NCI-H1930 (cell line): ENCODE measurements at places on chromosomes 7 and 10.

DNA sequence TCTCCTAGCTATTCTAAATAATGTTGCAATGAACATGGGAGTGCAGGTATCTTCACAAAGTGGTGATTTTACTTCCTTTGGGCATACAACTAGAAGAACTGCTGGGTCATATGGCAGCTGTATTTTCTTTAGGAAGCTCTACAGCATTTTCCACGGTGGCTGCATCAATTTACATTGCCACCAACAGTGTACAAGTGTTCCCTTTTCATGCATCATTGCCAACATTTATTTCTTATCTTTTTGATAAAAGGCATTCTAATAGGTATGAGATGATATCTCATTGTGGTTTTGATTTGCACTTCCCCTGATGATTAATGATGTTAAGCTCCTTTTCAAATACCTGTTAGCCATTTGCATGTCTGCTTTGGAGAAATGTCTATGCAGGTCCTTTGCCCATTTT is 52.6 kb downstream of the NT5C2 start:
- DNase-seq = no peak

DNA sequence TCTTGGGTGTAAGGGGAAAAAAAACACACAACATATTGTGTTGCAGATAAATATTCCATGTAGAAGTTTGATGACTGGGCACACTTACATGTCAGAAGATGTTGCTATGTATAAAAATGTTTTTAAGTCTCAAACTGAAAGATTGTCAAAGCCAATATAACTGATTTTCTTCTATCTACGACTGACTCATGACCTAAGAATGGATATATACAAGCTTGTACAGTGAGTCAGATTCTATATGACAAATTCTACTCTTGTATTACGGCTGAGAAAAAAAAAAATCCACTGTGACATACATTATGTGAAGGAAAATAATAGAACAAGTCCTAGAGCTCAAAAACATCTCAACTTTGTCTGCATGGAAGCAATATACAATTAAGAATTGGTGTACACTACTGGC is 343.0 kb upstream of the PCDH15 start:
- DNase-seq = no peak

DNA sequence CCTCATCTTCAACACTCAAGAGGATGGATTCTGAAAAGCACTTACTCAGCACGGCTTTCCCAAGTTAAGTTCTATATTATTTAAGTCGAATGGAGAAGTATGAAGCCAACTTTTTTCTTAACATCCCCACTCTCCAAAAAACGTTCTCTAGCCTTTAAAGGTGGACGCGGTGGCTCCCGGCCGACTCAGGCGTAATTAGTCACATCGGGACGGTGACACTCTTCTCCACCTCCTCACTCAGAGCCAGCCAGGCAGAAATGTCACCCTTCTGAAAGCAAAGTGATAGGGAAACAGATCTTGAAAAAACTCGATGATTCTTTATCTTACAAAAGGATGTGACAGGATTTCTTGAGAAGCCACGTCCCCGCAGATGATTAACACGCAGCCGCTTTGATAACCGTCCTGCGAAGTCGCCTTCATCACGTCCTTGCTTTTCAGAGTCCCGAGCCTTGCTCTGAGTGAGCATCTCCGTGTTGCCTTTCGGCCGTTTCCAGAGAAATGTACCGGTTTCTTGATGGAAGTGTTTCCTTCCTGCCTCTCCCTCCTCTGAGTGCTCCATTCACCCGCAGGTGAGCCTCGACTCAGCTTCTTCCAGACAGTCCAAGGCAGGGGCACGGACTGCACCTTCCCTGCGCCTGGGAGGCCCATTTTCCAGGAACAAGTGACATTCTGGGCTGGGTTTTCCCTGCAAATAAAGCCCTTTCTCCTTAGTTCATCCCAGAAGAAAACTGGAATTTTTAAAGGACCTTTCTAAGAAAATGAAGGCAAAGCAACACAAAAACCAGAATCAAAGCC is 314.8 kb downstream of the DNAJB6 start:
- DNase-seq = no peak

- no peak for DNase-seq
Measured at GRCh38 chr7:70668606-70669358, 463.2 kb upstream of the GALNT17 start.

DNA sequence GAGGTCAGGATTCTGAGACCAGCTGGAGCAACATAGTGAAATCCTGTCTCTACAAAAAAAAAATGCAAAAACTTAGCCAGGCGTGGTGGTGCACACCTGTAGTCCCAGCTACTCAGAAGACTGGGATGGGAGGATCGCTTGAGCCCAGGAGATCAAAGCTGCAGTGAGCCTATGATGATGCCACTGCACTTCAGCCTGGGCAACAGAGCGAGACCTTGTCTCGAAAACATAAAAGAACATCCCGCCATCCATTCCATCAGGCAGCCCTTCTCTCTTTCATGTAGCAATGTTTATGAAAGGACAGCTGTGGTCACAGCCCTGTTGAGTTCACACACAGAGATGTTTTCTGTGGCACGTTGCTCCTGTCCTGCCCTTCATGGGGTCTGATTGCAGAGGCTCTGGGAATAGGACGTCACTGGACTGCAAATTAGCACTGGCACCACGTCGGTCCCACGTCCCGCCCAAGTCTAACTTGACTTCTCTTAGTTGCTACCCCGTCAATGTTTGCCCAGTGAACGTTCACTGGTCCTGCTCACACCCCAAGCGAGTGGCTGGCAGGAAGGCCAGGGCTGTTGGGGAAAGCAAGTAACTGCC is 64.5 kb upstream of the MYL10 start:
- DNase-seq = no peak

- DNase-seq = no peak
Measured at GRCh38 chr7:111439977-111440376, 122.3 kb downstream of the IMMP2L start.
